Stimulated activated CD4-positive, alpha-beta T cell treated with anti-CD3 and anti-CD28 coated beads, Interleukin-4, amount 100 ng/mL, for 48 hours (primary cell): ENCODE measurements at places on chromosomes 11 and 22.

- DNase-seq = no peak
Measured at GRCh38 chr11:72782081-72782920, 11.5 kb downstream of the STARD10 start.

DNA sequence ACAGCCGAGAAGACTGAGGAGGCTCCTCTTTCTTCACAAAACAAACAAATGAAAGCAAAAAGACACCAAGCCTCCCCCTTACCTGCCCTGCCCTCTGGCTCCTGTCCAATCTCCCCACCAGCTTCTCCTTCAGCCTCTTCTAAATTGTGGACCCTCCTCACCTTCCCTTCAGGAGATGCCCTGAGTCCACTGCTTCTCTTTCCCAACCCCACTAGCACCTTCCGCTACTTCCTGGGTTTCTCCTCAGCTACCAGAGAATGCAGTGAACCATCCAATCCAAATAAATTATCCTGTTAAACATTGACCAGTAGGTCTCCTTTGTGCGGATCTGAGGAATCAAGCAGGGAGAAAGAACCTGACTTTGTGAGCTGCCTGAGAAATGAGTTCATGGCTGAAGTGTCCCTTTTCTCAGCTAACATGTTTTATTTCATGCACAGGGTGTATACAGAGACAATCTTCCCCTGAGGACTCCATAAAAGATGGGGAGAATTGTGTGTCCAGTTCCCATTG lies 63.2 kb upstream of the VPREB1 start:
- DNase-seq = no peak

DNA sequence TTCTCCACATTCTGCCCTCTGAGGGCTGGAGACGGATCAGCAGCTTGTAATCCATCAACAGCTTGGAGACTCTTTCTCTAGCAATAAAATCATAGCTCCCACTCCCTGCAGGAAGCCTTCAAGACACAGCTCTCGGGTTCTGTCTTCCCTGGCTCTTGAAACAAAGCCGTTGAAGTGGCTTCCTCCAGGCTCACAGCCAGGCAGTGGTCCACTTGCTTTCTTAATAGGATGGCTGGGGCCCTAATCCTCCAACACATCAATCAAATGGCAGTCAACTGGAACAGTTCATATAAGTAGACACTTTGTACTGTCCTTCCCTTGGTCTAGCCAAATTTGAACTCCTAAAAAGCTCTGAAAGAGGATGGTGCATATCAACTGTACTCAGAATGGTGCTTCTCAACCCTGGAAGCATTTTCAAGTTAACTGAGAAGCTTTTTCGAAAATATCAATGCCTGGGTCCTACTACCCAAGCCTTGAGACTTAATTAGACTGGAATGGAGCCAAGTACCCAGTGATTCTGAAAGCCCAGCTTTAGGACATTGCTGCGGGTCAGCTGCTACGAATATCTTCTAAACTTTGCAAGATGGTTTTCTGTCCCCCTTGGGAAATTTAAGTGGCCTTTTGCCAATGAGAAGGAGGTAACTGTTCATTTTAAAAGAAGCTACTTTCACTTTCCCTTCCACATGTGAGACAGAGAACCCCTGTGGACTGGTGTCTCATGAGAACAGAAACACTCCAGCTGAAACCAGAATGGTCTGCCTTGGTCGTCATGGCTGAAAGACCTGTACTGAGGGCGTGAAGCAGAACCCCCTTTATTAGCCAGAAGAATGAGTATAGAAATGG lies 74.7 kb downstream of the SC5D start:
- no peak for DNase-seq

DNA sequence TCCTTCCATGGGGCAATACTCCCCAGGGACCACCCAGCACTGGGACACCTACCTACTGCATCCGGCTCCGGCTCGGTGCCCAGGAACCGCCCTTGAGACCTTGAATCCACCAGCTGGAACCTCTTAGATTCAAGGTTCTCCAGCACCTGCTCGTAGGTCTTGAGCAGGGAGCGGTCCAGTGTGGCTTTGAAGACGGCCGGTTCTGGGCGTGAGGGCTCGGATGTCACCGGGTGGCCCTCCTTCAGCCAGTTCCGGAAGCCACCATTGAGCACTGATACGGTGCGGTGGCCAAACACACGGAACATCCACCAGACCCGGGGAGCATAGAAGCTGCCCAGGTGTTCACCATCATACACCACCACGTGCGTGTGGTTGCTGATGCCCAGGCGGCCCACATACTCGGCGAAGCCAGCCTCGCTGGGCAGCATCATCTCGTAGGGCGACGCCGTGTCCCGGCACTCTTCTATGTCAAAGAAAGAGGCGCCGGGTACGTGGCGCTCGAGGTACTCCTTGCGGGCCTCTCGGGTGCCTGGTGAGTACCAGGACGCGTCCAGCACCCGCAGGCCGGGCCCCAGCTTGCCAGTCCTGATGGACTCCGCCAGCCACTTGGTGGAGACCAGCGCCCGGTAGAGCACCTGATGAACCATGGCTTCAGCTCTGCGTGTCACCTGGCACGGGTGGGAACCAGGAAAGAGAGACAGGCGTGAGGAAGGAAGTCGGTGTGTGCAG lies 997 bp downstream of the TST start:
- DNase-seq = no peak

DNA sequence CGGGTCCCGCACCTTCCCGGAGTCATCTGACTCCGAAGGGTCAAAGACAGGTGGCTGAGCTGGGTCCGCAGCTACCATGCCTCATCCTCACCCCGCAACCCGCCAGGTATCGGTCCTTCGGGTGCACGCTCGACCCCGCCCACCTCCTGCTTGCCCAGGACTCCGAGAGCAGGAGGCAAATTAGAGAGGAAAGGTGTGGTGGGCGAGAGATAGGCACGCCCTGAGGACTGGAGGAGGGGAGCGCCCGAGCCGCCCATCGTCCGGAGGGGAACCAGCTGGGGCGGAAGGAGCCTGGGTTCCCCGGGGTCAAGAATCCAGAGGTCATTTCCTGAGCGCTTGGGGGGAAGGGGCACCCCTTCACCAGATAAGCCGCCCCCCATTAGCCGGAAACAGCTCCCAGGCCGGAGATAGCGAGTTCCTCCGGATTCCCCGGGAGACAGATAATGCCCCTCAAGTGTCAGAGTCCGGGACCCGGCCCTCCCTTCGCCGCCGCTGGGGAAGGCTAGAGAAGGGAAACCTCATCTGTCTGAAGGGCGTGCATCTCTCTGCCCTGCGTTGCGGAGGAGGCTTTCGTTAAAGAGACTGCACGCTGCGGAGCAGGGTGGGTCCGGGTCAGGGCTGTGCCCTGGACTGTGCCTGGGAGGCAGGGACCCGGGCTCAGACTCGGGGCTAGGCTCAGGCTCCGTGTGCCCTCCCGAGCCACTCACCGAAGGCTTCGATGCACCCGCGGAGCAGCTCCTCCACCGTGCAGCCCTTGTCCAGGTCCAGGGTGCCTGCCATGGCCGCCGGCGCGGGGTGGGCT lies 1.7 kb downstream of the RASGRP2 start:
- no peak for DNase-seq

DNA sequence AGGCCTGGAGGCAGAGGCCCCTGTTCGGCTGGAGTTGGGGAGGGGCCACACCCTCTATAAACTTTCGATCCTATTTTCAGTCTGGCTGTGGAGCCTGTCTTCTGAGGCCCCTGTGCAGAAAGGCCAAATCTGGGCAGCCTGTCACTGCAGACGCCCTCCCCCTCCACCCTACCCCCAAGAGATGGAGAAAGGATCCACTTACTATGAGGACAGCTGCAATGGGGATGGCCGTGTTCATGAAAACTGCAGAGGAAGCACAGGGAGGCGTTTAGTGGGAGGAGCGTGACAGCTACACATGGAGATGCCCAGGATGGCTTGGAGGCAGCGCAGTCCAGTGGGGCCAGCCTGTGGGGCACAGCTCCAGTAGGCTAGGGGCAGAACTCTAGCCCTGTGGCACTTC lies 43.5 kb upstream of the KCNJ11 start:
- no peak for DNase-seq

GRCh38 chr22:39946126-39946502 lies 14.1 kb upstream of the TMA7B start:
- DNase-seq = no peak

GRCh38 chr11:34049028-34049427 lies 2.5 kb upstream of the CAPRIN1 start:
- DNase-seq = no peak

GRCh38 chr11:38304926-38305325 lies 1706.9 kb upstream of the RAG2 start:
- DNase-seq = no peak

- DNase-seq = no peak
Measured at GRCh38 chr11:73872749-73873357, 3.8 kb downstream of the COA4 start.

DNA sequence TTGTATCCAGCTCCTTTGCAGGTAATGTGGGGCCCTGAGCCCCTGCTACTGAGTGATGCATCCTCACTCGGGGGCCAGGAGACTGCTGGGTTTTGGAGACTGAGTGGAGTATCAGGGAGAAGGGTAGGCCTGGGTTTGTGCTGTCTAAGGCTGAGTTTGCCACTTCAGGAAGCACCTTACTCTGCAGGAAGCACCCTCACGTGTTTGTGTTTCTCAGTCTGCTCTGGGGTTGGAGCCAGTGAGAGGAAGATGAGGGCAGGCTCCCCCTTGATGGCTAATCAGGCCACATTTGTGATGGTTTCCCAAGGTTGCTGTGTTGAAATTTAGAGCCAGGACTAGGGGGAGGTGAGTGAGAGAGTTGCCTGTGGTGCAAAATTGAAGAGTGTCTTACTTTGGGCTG lies 13.7 kb upstream of the THY1 start:
- no peak for DNase-seq

DNA sequence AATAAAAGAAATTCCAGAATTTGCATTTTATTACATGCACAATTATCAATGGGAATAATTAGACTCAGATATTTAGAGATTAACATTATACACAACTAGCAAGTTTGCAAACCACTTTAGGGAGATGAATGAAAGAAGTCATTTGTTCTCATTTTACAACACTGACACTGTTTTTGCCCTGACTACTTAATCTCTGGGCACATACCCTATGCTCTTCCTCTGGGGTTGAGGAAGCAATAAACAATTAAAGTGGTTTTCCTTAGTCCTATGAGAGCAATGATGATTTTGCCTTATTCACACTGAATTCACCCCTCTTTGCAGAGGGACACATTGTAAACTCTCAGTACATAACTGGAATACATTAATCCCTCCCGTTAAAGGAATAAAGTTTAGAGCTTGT lies 72.7 kb downstream of the TRPC6 start:
- DNase-seq = no peak
